Bladder microvascular endothelial cell (primary cell): ENCODE measurements at places on chromosomes 12 and 14. TPM values are rescaled to one million over a fixed set of nuclear protein-coding genes. Genes with fewer than 3 reads are reported as not detected.

The HRK gene
- not detected in 2 replicates for total RNA-seq

The PPP1R1A gene
- total RNA-seq, result not detected in 2 replicates

The CCDC196 gene
- total RNA-seq, result not detected in 2 replicates

The ASB2 gene
- 0.32 TPM in 1 of 2 replicates, not detected in the other for total RNA-seq

The KLHL28 gene
- 5.0 and 13.6 TPM in 2 replicates for total RNA-seq
